ENCODE measurements at places on chromosomes 12 and 14.

GRCh38 chr14:58071341-58071740 lies 80.7 kb downstream of the ARMH4 start:
- no peak for DNase-seq

- DNase-seq = no peak
Measured at GRCh38 chr12:46788072-46788887, 37.5 kb downstream of the SLC38A4 start.

DNA sequence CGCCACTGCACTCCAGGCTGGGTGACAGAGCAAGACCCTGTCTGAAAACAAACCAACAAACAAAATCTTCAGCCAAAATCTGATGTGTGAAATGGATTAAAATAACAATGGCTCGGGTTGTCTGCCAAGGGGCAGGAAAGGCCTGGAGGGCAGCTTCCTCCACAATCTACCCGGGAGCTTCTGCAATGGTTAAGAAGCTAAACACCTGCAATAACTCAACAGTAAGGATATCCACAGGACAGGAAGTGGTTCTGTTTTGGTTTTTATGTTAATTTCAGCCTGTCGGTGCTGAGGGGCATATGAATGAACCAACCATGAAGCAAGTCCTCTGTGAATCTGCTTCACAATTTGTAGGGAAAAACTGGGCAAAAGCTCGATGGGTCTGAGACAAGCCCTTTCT lies 34.4 kb downstream of the RAD52 start:
- DNase-seq = no peak

DNA sequence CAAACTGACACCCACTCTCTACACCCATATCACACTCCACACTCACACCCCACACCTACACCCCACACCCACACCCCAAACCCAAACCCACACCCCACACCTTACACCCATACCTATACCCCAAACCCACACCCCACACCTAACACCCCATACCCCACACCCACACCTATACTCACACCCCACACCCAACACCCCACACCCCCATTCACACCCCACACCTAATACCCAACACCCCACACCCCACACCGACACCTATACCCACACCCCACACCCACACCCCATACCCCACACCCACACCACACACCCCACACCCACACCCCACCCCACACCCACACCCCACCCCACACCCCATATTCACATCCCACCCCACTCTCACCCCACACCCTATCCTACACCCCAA lies 38.5 kb downstream of the TMEM120B start:
- no peak for DNase-seq

DNA sequence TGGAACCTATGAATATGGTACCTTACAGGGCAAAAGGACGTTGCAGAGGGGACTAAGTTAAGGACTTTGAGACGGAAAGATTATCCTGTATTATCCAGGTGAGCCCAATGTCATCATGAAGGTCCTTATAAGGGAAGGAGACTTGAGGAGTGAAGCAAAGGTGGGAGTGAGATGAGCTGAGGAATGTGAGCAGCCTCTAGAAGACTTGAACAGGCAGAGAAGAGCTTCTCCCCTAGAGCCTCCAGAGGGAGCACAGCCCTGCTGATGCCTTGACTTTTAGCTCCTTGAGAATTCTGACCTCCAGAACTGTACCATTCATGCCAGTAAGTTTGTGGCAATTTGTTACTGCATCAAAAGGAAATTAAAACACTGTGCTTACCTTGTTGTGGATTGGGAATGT lies 41.8 kb upstream of the DCD start:
- DNase-seq = no peak

DNA sequence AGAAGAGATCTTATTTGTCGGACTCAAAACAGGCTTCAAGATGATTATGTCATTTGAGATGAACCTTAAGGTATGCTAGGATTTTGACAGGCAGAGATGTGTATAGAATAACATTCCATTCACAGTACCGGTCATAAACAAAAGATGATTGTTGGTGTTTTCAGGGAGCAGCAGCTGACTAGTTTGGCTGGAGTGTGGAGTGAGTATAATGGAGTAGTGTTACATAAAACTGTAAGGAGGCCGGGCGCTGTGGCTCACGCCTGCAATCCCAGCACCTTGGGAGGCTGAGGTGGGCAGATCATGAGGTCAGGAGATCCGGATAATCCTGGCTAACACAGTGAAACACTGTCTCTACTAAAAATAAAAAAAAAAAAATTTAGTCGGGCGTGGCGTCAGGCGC lies 23.9 kb downstream of the SERPINA10 start:
- DNase-seq = peak; percentile 72

DNA sequence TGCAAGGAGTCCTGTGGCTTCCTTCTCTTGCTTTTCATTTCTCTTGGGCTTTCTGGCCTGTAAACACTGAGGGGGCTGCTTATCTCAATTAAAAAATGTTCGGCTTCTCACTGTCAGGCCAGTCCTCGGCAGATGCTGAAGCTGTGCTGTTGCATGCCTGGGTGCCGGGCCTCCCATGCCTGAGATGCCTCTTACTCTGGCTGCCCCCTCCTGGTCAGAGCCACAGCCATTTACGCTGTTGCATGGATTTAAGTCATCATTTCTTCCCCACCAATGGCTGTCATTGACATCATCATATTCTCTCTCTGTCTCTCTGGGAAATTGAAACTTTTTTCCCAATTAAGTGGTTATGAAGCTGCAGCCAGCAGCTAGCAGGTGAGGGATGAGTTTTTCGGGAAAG lies 53.7 kb downstream of the FOXN4 start:
- DNase-seq = peak; percentile 35

DNA sequence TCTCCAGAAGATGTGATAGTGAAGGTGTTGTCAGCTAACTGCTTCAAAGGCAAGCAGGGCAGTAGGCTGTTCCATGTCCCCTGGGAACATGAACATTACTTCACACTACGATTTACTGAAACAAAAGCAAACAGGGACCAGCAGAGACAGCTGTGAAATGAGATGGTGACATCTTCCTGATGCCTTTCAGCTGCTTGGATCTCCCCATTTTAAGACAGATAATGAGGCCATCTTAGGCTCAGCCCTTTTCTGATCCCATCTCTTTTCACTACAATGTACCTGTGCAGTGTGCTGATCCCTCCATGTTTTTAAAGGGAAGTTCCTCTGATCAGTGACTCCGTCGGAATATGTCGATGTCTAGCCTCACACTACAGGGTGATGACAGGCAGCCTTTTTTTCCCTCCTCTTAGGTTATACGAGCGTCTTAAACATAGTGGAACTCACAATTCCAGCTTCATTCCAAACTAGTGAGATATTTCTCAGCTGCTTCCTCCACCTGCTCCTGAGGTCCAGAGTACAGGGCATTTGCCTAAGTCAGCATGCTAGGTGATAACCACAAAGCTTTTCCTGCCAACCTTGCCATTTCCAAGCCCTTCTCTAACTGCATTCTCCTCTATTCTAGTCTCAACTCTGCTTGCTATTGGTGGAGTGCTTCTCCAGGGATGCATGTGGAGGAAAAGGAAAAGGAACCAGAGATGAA lies 87.6 kb upstream of the EGLN3 start:
- no peak for DNase-seq

Data from Ammon's horn (tissue), 1 donor.